HCEC 1CT (cell line): ENCODE measurements at places on chromosomes 4 and X.
A peak's percentile ranks its signal among the peaks of the same experiment; 100 is the strongest.

DNA sequence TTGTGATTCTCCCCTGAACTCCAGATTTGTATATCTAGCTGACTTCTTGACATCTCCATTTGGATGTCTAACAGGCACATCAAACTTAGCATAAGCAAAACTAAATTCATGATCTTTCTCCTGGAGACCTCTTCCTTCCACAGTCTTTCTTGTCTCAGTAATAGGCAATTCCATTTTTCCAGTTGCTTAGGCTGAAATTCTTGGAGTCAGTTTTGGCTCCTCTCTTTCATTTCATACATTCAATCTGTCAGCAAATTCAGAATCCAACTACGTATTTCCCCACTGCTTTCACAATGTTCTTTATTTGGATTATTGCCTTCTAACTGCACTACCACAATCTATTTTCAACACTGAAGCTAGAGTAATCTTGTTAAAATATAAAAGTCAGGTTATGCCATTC is 219.9 kb upstream of the GLRA2 start:
- DNase-seq, result no peak

DNA sequence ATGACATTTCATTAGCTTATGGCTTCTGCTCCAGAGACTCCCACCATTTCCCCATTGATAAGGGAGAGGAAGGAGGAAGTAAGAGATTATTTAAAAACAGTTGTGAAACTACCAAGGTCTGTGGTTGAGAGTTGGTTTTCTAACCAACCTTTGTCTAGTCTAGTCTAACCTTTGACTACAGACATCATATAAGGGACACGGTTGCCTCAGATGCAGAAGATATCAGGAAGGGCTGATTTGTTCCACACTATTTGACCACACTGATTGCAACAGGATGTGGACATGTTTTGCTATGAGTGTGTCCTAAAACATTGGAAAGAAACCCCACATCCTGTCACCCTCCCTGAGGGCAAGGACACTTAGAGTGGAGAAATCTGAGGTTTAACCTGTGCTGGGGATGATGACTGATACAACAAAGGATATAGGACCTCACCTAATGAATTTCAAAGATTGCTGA is 53.0 kb downstream of the COQ2 start:
- no peak for DNase-seq

DNA sequence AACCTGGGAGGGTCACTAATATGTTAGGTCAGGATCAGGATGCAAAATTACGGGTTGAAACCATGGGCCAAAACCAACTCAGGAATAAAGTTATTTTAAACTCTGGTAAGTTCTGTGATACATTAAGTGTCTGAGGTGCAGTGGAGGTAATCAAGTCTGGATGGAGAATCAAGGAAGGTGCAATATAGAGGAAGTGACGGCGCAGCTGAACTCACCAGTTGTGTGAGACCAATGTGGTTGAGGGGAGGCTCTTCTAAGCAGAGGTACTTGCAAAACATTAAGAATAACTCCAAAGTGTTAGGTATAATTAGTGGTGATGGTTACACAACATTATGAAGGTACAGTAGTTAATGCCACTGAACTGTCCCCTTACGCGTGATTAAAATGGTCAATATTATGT is 19.7 kb downstream of the GAB3 start:
- DNase-seq, result no peak

- no peak for DNase-seq
Observed at GRCh38 chr4:148565801-148566200, 123.6 kb upstream of the NR3C2 start.

- no peak for DNase-seq
Observed at GRCh38 chrX:67721321-67721720, 177.5 kb downstream of the AR start.

GRCh38 chrX:18931972-18932371 is 51.9 kb downstream of the PHKA2 start:
- peak; percentile 7 for DNase-seq

- peak; percentile 48 for DNase-seq
Observed at GRCh38 chr4:99966692-99967091, 16.6 kb upstream of the H2AZ1 start.

GRCh38 chr4:71050809-71051208 is 57.4 kb downstream of the DCK start:
- DNase-seq, result no peak

- no peak for DNase-seq
Observed at GRCh38 chr4:98490251-98490650, 168.2 kb downstream of the TSPAN5 start.

DNA sequence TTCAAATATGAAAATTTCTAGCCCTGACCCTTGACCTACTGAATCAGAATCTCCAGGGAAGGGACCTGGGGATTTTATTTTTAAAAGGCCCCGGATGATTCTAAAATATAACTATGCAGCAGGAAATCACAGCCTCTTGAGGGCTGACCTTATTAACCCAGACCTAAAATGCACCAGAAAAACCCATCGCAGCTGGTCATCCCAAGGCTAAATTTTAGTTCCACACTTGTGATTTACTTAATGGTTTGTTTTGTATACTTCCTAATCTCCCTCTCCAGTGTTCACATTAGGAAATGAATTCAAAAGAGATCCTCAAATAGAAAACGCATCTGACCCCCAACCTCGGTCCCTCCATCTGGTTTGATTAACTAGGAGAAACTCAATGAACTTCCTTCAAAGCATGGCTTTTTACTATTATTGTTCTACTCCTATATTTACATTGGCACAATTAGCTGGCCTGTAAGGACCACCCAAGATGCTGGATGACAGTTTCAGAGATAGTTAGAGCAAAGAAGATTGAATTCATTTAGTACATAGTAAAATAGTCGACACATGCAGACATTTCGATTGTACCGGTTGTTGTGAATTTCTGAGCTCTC is 147.8 kb upstream of the MED14 start:
- DNase-seq, result no peak

DNA sequence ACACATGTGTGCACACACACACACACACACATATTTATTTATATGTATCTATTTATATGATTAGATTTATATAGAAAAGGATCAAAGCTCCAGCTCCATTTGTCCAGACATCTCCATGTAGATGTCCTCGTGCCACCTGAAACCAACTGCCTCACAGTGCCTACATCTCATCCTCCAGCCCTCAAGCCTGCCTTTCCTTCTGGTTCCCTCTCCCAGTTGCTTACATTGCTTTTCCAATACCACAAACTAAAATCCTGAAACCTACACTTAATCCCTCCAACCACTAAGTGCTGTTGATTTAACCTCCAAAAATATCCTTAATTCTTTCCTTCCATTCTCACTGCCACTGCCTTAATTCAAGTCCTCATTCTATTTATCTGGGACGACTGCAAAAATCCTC is 51.4 kb downstream of the STBD1 start:
- DNase-seq, result no peak

- DNase-seq, result no peak
Observed at GRCh38 chr4:76732246-76732645, 165.7 kb downstream of the SOWAHB start.

- peak; percentile 67 for DNase-seq
Observed at GRCh38 chr4:126051689-126052424, 737.1 kb downstream of the FAT4 start.

GRCh38 chr4:55912249-55912648 is 36.5 kb upstream of the CEP135 start:
- DNase-seq, result no peak

GRCh38 chr4:63493265-63493664 is 916.0 kb downstream of the TECRL start:
- DNase-seq, result no peak

DNA sequence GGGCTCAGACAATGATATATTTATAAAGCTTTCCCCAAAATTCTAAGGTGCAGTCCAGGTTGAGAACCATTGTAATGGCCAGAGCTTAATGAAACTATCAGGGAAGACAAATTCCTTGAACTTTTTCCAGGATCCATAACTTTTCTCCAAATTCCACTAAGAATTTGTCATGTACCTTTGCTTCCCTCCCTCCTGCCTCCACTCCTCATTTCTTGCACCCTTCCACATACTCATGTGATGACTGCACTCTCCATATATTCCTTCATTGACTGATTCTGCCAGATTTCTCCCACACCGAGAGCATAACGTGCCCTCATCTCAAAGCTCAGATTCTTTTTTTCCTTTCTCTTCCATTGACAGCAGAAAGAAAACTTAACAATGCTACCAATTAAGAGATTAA is 20.9 kb upstream of the AMELX start:
- DNase-seq, result no peak
